Astrocyte of the spinal cord (primary cell): ENCODE measurements at places on chromosomes 6 and 20.
A peak's percentile ranks its signal among the peaks of the same experiment; 100 is the strongest.

DNA sequence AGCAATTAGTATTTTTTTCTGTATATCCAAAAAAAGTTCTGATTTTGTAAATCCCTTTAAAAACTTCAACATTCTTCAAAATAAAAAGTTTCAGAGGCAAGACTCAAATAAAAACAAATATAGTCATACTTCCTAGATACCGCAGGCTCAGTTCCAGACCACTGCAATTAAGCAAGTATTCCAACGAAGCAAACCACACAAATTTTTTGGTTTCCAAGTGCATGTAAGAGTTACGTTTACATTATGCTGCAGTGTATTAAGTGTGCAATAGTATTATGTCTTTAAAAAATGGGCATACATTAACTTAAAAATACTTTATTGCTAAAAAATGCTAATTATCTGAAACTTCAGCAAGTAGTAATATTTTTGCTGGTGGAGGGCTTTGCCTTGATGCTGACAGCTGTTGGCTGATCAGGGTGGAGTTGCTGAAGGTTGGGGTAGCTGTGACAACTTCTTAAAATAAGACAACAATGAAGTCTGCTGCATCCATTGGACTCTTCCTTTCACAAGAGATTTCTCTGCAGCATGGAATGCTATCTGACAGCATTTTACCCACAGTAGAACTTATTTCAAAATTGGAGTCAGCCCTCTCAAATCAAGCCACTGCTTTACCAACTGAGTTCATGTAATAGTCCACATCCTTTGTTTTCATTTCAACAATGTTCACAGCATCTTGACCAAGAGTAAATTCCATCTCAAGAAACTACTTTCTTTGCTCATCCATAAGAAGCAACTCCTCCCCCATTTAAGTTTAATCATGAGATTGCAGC lies 46.0 kb downstream of the PHIP start:
- peak; percentile 76 for DNase-seq

DNA sequence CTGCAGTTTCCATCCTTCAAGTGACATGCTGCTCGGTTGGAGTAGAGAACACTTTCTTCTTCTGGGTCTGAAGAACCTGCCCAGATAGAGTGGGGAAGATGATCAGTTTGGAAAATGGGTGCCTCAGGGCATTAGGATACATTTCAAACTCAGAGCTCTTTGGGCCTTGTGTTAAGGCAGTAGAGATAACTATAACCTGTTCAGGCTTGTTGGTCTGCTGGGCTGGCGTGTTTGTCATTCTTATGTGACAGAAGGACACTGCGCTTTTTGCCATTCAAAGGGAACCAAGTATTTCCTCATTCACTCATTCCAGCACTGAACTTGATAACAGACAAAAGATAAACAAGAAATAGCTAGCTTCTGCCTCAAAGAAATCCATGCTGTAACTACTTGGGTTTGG lies 3.8 kb downstream of the TOMM34 start:
- no peak for DNase-seq

DNA sequence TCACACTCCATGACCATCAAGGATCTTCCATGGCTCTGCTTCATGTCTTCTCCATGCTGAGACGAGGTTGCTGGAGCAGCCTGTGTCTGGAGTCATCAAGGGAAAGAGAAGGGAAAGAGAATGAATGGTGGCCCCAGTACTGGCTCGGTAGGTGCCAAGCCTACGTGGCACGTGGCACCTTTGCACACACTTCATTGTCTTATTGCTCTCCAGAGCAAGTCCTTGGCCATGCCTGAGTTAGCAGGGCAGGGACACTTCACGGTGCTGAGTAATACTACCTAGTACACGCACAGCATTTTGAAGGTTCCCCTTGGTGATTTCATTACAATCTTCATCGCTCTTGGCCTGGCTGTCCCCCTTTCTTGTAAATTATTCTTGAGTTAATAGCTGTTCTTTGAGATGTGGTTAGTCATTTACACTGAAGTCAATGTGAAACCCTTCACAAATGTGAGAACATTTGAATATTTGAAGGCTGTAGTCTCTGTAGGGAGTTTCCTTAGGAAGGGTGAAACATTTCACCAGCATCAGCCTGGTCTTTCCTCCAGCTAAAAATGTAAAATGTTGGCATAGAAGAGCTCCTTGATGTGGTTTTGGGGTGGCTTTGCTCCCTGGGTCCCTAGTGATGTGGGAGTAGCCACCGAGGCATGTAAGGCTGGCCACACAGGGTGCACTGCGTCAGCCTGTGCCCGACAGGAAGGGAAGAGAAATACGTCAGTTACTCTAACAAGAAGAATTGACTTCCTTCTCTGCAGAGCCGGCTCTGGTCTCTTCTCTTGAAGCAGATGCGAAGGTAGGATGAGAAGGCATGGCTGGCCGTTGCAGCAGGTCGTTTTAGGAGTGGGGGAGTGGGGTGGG lies at the start of gene SYTL3:
SYTL3 (plus strand) TSS at position 766 of the 855 bp plus-strand sequence. CDS start 13,215 bp downstream, outside the sequence.
- peak; percentile 91 for DNase-seq

GRCh38 chr6:37582306-37582705 lies 82.6 kb upstream of the CCDC167 start:
- no peak for DNase-seq

DNA sequence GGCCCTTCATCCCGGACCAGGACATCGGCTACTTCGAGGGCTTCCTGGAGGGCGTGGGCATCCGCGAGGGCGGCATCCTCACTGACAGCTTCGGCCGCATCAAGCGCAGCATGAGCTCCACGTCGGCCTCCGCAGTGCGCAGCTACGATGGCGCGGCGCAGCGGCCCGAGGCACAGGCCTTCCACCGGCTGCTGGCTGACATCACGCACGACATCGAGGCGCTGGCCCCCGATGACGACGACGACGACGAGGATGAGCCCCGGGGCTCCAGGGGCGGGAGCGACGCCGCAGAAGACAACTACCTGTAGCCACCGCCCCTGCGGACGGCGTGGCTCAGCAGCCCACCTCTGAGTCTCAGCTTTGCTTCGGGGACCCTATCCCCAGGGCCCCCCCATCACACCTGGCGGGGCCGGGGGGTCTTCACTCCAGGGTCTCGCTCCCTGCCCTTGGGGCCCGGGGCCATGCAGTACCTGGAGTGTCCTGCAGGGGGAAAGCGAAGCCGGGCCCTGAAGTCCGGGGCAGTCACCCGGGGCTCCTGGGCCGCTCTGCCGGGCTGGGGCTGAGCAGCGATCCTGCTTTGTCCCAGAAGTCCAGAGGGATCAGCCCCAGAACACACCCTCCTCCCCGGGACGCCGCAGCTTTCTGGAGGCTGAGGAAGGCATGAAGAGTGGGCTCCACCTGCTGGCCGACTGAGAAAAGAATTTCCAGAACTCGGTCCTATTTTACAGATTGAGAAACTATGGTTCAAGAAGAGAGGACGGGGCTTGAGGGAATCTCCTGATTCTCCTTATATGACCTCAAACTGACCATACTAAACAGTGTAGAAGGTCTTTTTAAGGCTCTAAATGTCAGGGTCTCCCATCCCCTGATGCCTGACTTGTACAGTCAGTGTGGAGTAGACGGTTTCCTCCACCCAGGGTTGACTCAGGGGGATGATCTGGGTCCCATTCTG lies 20.8 kb upstream of the HCK start:
- DNase-seq = peak; percentile 63

GRCh38 chr6:34086558-34086957 lies 59.3 kb downstream of the GRM4 start:
- no peak for DNase-seq

DNA sequence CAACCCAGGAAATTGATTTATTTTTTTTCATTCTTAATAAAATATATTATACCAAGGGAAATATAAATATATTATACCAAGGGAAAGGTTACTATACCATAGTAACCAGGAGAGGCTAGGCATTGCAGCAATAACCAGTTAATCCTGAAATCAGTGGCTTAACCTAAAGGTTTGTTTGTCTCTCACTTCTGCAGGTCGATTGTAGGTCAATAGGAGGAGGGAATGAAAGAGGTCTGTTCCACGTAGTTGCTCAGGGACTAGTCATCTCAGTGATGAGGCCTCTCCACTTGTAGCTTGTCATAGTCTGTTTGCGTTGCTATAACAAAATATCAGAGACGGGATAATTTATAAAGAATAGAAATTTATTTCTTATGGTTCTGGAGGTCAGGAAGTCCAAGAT lies 168.0 kb downstream of the GJA1 start:
- DNase-seq = no peak

- DNase-seq = no peak
Observed at GRCh38 chr6:23371132-23371915, 754.7 kb upstream of the NRSN1 start.

DNA sequence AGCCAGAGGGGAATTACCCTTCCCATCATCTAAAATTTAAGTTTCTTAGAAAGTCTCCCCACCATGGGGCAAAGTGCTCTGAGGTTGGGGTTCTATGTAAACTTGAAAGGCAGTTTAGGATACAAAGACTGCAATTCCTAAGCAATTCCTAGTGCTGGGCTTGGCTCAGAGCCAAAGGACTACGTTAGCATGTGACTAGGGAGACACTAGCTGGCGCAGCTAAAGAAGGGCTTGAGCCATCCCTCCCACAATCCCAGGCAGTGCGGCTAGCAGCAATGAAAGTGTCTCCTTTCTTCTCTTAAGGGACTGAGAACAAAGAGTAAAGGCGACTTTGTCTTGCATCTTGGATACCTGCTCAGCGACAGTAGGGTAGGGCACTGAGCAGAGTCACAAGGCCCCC lies 306.6 kb upstream of the FKBP1C start:
- no peak for DNase-seq

- DNase-seq = peak; percentile 80
Observed at GRCh38 chr6:16450285-16450684, 211.9 kb downstream of the GMPR start.

DNA sequence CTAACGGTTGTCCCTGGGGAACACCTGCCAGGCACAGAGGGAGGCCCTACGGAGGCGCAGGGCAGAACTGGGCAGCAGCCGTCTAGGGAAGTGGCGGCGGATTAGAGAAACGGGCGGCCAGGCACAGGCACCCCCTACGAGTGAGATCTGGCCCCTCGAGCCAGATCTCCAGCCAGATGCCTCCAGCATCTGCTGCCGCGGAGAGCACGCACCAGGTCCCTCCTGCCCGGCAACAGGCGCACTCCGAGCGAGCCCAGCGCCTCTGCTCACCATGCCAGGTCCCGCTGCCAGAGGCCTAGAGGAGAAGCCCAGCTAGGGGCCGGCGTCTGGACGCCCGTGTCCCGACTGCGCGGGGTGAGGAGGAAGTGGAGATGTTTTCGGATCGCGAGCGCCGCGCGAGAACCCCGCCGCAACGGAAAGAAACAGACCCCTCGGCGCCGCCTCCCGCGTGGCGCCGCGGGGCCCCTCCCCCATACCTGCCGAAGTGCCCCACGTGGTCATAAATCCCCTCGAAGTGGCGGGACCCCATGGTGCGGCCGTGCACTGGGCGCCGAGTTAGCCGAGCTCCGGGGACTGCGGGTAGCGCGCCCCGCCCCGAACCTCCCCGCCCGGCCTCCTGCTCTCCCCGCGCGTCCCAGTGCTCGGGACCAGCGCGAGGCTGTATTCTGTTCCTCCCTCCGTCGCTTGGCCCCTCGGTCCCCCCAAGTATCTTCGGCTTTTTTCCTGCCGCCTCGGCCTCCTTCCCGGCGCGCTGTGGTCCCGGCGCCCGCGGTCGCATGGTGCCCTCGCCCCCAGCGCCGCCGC lies at the start of gene SLC22A16:
SLC22A16 (minus strand) TSS at position 568 of the 804 bp plus-strand sequence; CDS start at position 529, 39 bp downstream.
- DNase-seq = no peak

DNA sequence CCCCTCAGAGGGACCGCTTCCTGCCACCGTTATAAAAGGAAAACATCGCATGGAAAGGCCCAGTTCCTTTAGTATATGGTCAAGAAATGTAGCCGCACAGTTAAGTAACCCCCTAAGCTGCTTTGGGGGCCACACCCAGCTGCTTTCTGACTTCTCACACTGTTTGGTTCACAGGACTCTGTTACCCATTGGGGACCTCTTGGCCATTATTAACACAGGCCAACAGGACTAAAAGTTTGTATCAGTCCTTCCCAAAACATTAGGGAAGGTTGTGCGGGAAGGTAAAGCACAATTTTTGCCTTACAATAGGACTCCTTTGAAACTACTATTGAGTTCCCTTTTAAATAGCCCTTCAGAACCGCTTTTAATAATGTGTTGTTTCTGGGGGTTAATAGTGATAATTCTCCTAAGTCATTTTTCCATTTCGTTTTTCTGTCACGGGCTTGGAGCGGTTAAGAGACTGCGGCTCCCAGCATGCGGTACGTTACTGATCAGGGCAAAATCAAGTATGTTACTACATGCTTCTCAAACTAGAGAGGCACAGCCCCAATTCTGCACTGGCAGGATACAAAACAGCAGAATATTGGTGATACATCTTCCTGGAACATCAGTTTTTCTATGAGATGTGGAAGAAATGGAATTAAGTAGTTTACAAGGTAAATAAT lies 668 bp upstream of the RPP40 start:
- no peak for DNase-seq

- no peak for DNase-seq
Observed at GRCh38 chr6:32267035-32267434, 43.2 kb upstream of the NOTCH4 start.

DNA sequence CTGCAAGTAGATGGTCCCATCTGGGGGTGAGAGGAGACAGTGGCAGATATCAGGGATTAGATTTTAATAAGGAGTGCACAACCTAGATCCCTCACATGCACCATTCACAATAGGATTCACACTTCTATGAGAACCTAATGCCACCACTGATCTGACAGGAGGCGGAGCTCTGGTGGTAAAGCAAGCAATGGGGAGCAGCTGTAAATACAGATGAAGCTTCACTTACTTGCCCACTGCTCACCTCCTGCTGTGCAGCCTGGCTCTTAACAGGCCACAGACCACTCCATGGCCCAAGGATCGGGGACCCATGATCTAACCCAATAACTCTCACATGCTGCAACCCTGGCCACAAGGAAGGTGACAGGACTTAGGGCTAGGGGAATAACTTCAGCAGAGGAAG lies 75.4 kb downstream of the ZNF133 start:
- no peak for DNase-seq

DNA sequence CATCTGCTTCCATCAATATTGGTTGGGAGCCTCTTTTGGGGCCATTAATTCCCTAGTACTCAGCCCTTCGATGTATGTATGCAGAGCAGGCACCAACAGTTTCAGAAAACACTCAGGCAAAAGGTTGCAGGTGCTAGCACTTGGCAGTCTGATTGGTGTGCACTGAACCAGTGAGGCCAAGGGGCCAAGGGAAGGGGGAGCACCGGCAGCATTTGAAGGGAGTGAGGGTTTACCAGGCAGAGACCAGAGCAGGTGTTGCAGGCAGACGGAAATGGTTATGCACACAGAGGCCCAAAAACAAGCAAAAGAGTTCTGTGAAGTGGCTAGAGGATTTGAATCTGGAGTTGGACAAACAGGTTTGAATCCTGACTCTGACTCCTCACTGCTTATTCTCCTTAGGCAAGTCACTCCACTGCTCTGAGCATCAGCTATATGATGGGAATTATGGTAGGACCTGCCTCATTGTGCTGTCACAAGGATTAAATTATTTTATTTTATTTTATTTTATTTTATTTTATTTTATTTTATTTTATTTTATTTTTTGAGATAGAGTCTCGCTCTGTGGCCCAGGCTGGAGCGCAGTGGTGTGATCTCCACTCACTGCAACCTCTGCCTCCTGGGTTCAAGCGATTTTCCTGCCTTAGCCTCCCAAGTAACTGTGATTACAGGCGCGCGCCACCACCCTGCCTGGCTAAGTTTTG lies 58.1 kb upstream of the SHLD1 start:
- DNase-seq = no peak

DNA sequence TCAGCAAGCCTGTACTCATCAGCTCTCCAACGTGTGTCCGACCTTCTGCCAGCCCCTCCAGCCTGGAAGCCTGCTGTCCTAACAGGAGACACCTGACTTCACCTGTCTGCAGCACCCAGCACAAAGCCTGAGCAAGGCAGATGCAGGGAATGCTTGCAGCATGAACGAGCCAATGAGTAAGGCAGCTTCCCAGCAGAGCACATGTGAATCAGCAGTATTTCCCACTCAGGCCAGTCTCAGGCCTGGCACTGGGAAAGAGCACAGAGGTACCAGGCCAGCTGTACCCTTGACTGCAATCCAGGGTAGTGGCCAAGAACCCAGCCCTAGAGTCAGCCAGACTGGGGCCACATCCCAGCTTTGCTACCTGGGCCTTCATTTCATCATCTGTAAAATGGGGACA lies 120.8 kb downstream of the MAFB start:
- DNase-seq = no peak
